ENCODE measurements at places on chromosomes 4 and X.

GRCh38 chr4:159607809-159608208 lies 504.9 kb downstream of the RAPGEF2 start:
- DNase-seq = no peak

- DNase-seq = no peak
These were observed 813.0 kb downstream of the TRAM1L1 start for GRCh38 chr4:116272336-116272735.

DNA sequence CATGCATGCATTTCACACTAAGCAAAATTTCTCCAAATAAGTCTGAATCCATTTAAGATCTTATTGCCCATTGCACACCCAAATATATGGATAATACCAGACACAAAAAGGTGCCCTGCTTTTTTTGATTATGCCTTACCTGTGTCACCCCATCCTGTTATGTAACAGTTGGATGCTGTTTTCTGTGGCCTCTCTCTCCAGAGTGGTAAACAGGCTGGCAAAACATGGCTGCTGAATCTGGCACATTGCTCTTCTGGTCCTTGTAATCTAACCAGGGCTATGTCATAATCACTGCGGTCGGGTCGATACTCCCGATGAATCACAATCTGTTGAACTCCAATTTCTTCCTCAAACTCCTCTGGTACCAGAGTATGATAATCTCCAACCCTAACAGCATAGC lies 70.1 kb downstream of the PRSS12 start:
- DNase-seq = no peak

DNA sequence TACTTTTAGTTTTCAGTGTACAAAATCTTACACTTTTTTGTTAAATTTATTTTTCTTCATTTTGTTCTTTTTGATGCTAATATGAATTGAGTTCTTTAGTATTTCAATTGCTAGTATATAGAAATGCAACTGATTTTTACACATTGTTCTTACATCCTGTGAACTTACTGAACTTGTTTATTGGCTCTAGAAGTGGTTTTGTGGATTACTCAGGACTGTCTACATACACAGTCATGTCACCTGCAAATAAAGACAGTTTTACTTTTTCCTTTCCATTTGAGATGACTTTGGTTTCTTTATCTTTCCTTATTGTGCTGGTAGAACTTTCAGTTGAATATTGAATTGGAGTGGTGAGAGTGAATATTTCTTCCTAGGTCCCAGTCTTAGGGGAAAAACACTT lies 40.8 kb upstream of the ANXA10 start:
- no peak for DNase-seq

DNA sequence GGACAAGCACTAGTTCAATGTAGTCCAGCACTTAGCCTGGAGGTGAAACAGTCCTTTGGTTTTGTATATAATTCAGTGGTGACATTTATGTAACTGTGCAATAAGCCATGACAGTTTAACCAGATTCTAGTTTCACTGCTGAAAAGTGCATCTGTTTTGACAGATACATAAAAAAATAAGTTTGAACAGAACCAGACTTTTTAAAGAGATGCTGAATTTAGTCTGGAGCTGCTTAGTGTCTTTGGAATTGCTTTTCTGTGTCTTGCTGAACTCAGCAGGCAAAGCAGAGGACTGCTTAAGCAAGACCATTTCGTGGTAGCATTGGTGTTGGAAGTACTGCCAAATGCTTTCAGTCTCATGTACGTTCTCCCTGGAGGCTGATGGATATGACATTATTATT lies 393.5 kb downstream of the MAPK10 start:
- DNase-seq = no peak

- no peak for DNase-seq
These were observed 229.8 kb downstream of the DKK2 start for GRCh38 chr4:106806158-106806797.

GRCh38 chrX:149979126-149979644 lies 40.9 kb upstream of the EOLA2 start:
- DNase-seq = no peak

GRCh38 chr4:38769441-38769840 lies 13.3 kb downstream of the TLR10 start:
- no peak for DNase-seq

DNA sequence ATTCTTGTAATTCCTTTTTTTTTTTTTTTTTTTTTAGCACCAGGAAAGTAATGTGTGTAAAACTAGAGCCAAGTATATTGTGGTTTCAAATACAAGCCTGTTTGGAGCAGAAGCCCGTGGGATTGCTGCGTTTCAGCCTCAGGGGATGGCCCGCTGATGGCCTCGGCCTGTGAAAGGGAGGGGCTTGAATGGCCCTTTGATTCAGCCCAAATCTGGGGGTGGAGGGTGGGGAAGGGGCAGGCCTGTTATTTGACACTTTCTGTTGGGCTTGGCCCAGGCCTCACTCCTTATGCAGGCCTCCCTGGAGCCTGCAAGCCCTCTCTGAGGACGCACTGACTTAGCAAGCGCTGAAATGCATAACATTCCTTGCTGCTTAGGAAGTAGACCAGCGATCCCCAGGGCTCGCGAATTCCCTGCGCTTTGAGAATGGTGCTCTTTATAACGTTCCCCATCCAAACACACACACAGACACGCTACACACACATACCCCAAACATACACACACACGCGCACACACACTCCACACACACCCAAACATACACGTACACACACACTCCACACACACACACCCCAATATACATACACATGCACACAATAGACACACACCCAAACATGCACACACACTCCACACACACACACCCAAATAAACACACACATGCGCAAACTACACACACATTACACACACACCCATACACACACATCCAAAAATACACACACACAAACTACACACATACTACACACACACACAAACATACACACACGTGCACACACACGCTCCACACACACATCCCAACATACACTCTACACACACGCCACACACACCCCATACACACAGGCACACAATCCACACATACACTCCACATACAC lies 29.6 kb downstream of the TLR10 start:
- DNase-seq = no peak

GRCh38 chr4:39036172-39036571 lies 4.0 kb upstream of the TMEM156 start:
- no peak for DNase-seq

GRCh38 chr4:69523385-69524132 lies 27.9 kb upstream of the UGT2B4 start:
- DNase-seq = no peak

GRCh38 chrX:38652934-38653442 lies 91.6 kb downstream of the TSPAN7 start:
- no peak for DNase-seq

GRCh38 chr4:77395481-77395880 lies 210.1 kb upstream of the CXCL13 start:
- DNase-seq = no peak

DNA sequence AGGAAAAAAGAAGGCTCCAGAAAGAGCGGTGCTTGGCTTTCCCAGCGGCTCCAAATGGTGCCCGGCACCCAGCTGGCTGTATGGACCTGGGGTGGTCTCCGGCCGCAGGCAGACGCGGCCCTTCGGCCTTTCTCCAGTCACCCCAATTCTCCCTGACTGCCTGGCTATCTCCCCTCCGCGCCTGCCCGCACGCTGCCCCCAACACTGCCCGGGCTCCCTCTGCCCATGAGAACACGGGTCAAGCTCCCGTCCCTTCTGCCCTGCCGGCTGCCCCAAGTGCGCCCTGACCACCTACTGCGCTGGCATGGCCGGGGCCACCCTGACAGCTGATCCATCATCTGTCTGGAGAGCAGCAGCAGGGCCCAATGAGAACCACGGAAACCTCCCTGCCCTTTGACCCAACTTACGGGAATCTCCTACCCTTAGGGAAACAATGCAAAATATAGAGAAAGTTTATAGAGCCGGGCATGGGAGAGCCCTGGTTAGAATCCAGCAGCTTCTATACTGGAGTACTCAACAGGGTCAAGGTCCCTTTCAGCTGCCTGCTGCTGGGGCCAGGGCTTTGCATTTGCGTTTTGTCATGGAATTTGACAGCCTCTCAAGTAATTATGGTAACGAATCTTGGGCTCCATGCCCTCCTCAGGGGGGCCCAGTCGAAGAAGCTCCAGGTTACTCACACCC lies 1.2 kb upstream of the FAM3A start:
- no peak for DNase-seq
